Activated CD8-positive, alpha-beta memory T cell treated with anti-CD3 and anti-CD28 coated beads, Interleukin-2, amount 10 ng/mL, durations not matched to agents 7 days and 5 days (primary cell): ENCODE measurements at places on chromosomes 2 and 18. TPM values are rescaled to one million over a fixed set of nuclear protein-coding genes. Genes with fewer than 3 reads are reported as not detected.
A peak's percentile ranks its signal among the peaks of the same experiment; 100 is the strongest.

Gene IL1R2
- total RNA-seq: 0.88 TPM

GRCh38 chr2:120857931-120858330, 122.3 kb downstream of the GLI2 start:
- H3K4me3 ChIP-seq: no peak overlapping the region
- H3K27ac ChIP-seq: no peak overlapping the region
- no peaks in the 10 kb centered on the region for H3K27me3 ChIP-seq

Gene LPIN2
- 78.4 TPM for total RNA-seq

Gene SULT1C4
- total RNA-seq: not detected

- no peak for DNase-seq
- H3K4me3 ChIP-seq: no peak overlapping the region
- peak overlapping the region; percentile 25 for H3K27ac ChIP-seq
- H3K27me3 ChIP-seq: no peaks in the 10 kb centered on the region
- H3K36me3 ChIP-seq: peaks cover 48% of the 10 kb centered on the region
These were observed 7.1 kb downstream of the COX7A2L start for GRCh38 chr2:42353792-42354429.

GRCh38 chr2:164522561-164522981, 98.7 kb downstream of the GRB14 start:
- no peak overlapping the region for H3K27ac ChIP-seq
- no peaks in the 10 kb centered on the region for H3K27me3 ChIP-seq
- no peak overlapping the region for H3K4me3 ChIP-seq
- no peaks in the 10 kb centered on the region for H3K36me3 ChIP-seq

GRCh38 chr2:15357922-15358321, 203.2 kb downstream of the NBAS start:
- no peak overlapping the region for H3K27ac ChIP-seq
- no peaks in the 10 kb centered on the region for H3K27me3 ChIP-seq
- peaks cover 30% of the 10 kb centered on the region for H3K36me3 ChIP-seq
- H3K4me3 ChIP-seq: no peak overlapping the region

- H3K4me1 ChIP-seq: peaks cover 24% of the 10 kb centered on the region
- H3K36me3 ChIP-seq: peaks cover 11% of the 10 kb centered on the region
- DNase-seq: no peak
These were observed 140.4 kb upstream of the VRK2 start for GRCh38 chr2:57906152-57906732.

- H3K4me3 ChIP-seq: no peak overlapping the region
- no peak overlapping the region for H3K27ac ChIP-seq
- H3K36me3 ChIP-seq: no peaks in the 10 kb centered on the region
- H3K27me3 ChIP-seq: no peaks in the 10 kb centered on the region
- no peak for DNase-seq
These were observed 83.9 kb upstream of the YWHAQ start for GRCh38 chr2:9714630-9715214.

Gene RIOK3
- total RNA-seq: 47.9 TPM

Gene TRIM43
- not detected for total RNA-seq

GRCh38 chr2:95240556-95240955, 33.2 kb downstream of the ZNF892 start:
- DNase-seq: no peak
- H3K27me3 ChIP-seq: no peaks in the 10 kb centered on the region
- no peak overlapping the region for H3K27ac ChIP-seq
- no peak overlapping the region for H3K4me3 ChIP-seq
- no peaks in the 10 kb centered on the region for H3K36me3 ChIP-seq
- no peaks in the 10 kb centered on the region for H3K4me1 ChIP-seq

DNA sequence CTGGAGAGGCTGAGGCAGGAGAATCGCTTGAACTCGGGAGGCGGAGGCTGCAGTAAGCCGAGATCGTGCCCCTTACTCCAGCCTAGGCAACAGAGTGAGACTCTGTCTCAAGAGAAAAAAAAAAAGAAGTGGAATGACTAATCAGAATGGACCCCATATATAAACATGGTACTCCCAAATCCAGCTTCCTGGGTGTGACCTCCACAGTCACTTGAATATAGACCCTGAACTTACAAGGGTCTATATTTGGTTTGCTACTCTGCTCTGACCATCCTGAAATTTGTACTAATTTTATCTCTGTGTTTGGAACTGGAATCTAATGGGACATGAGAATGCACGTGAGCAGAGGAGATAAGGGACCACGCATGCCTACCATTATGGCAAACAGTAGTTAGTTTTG, 275.0 kb downstream of the TNS1 start:
- H3K36me3 ChIP-seq: no peaks in the 10 kb centered on the region
- no peak overlapping the region for H3K27ac ChIP-seq
- H3K4me3 ChIP-seq: no peak overlapping the region

GRCh38 chr2:164675687-164676086, 54.4 kb upstream of the GRB14 start:
- H3K4me1 ChIP-seq: no peaks in the 10 kb centered on the region
- no peak overlapping the region for H3K4me3 ChIP-seq
- no peaks in the 10 kb centered on the region for H3K27me3 ChIP-seq

Gene NPHP1
- total RNA-seq: 0.61 TPM

Gene LBX2
- total RNA-seq: 2.4 TPM

GRCh38 chr2:173415431-173416381, 61.0 kb downstream of the CDCA7 start:
- DNase-seq: no peak
- no peak overlapping the region for H3K4me3 ChIP-seq
- H3K36me3 ChIP-seq: no peaks in the 10 kb centered on the region
- no peak overlapping the region for H3K27ac ChIP-seq
- no peaks in the 10 kb centered on the region for H3K4me1 ChIP-seq
- H3K27me3 ChIP-seq: peaks cover 33% of the 10 kb centered on the region

Gene HJURP
- 111 TPM for total RNA-seq

GRCh38 chr2:70926042-70926441, 9.7 kb upstream of the ATP6V1B1 start:
- DNase-seq: peak; percentile 3
- no peak overlapping the region for H3K4me3 ChIP-seq
- H3K36me3 ChIP-seq: no peaks in the 10 kb centered on the region
- H3K27ac ChIP-seq: no peak overlapping the region

GRCh38 chr2:102841107-102841840, 79.4 kb downstream of the TMEM182 start:
- no peak overlapping the region for H3K27ac ChIP-seq
- H3K4me1 ChIP-seq: no peaks in the 10 kb centered on the region
- DNase-seq: peak; percentile 44
- no peaks in the 10 kb centered on the region for H3K36me3 ChIP-seq

- DNase-seq: peak; percentile 41
- no peaks in the 10 kb centered on the region for H3K4me1 ChIP-seq
- no peak overlapping the region for H3K27ac ChIP-seq
These were observed 123.8 kb downstream of the AKAIN1 start for GRCh38 chr18:5073026-5073944.

Gene CNTNAP5
- not detected for total RNA-seq

GRCh38 chr2:38178119-38178518, 102.2 kb upstream of the CYP1B1 start:
- H3K4me1 ChIP-seq: peaks cover 5% of the 10 kb centered on the region
- H3K27ac ChIP-seq: no peak overlapping the region
- H3K4me3 ChIP-seq: no peak overlapping the region
- H3K36me3 ChIP-seq: no peaks in the 10 kb centered on the region
- no peak for DNase-seq
